ENCODE measurements at places on chromosomes 3 and 15.

- no peak for DNase-seq
Observed at GRCh38 chr15:101533371-101534140, 44.0 kb upstream of the PCSK6 start.

- DNase-seq: no peak
Observed at GRCh38 chr3:72212396-72212795, 427.4 kb upstream of the PROK2 start.

DNA sequence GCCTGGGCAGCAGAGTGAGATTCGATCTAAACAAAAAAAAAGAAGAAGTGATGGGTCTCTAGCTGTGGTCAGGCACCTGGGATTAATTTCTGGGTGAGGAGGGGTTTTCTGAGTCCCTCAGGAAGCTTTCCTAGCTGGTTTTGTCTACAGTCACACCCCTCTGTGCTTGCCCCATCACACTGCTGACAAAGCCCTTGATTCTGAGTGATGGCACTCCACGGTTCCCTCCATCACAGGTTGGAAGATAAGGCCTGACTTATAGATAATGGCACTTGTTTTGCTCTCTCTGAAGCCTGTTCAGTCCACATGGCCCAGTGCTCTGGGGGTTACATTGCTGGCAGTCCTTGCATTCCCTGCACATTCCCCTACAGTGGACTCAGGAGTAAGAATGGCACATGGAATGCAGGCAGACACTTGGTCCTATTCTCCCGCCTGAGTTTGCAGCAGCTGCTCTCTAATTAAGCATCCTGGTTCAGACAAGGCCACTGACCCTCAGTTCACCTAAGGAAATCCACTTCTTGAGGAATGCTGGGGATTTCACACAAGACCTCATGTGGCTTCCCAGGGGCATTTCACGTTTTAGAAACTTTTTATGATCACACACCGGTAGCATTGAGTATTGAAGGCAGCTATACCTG is 81.0 kb upstream of the NMNAT3 start:
- peak; percentile 47 for DNase-seq

DNA sequence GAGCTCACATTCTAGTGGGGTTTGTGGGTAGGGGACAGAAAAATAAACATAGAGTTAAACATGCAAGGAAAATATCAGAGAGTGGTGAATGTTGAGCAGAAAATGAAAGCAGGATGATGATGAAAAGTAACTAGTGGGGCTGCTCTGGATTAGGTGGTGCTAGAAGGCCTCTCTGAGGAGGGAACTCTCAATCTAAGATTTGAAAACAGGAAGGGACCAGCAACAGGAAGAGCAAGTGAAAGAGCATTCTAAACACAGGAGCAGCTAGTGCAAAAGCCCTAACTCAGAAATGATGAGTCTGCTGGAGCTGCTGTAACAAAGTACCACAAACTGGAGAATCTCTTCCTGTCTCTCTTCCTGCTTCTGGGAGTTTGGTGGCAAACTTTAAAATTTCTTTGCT is 468.6 kb upstream of the AGTR1 start:
- DNase-seq: no peak

DNA sequence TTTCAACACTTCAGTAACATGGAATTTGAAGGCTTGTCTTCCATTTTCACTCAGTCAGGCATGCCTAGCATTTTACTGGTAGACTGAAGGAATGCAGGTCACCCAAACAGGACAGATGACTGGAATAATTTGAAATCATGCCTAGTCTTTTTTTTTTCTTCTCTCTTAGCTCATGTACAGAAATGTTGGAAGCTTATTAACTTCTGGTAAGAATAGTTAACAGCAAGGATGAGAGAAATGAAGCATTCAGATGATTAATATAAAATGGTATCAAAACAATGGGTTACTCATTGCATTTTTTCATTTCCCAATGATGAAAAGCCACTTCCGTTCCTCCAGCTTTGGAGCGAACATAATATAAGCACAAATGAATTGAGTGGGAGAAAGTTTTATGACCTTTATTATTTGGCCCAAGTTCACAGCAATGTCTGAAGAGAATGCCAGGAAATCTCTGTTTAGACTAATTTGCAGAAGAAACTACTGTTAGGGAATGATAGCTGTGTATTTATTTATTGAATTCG is 431.6 kb upstream of the RASGRP1 start:
- DNase-seq: peak; percentile 83
